Stomach (tissue), 19 donors: ENCODE measurements at places on chromosomes 12 and 14. TPM values are rescaled to one million over a fixed set of nuclear protein-coding genes. Genes with fewer than 3 reads are reported as not detected.

The ANKRD33 gene
- not detected for total RNA-seq

The INHBC gene
- not detected for total RNA-seq

The ITFG2 gene
- total RNA-seq: 157 TPM

The A2M gene
- total RNA-seq: 445 TPM

The NID2 gene
- 31.9 TPM for total RNA-seq

DNA sequence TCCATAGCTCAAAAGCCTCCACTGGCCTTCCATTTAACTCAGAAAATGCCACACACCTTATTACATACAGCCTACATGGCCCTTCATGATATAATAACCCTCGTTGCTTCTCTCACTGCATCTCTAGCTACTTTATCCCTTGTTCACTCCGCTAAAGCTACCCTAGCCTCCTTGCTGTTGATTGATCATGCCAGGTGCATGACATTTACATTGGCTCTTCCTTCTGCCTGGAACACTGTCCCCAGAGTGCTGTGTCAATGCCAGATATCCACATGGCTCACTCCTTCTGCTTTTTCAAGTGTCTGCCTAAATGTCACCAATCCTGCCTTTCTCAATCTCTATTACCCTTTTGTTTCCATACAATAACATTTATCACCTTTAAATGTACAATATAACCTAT is 58.3 kb downstream of the CAND1 start:
- no peak for DNase-seq

DNA sequence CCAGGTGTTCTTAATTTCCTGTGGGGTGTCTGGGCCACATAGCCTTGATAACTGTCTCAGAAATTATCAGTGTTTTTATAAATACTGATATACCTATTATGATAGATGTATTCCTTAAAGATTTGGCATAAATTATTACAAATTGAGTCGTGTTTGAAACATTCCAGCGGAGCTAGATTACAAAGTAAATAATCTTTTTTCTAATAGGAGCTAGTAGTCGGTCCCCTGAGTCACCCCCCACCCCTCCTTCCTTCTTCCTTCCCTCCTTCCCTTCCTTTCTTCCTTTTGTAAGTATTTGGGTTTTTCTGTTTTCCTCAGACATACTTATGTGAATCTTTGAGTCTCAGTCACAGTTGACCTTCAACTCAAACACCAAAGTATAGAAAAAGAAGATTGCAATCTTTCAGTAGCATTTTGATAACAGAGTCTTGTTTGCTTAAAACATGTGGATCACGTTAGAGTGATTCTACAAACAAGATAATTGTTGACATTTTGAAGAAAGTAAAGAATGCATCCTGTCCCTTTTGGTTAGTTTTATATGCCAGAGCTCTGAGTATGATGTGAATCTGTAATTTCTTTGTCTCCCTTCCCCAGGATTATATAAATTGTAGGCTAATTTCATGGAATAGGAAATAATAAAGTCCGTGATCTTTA is 264.0 kb downstream of the FUT8 start:
- DNase-seq: no peak

DNA sequence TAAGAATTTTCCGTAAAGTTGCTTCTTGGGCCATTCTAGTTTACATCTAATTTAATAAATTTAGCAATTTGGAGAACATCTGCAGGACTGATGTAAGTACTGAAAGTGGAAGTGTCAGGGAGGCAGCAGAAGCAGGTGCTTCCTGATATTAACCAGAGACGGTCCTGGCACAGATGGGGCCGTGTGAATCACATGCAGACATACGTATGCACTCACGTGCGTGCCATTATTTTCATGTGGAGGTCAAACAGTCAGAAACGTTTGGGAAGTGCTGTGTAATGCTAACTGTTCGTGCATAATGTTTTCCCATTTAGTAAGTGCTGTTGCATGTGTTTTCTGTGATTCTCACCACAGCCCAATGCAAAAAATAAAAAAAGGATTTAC is 87.8 kb upstream of the DYNC1H1 start:
- DNase-seq: peak; percentile 90

- no peak for DNase-seq
Measured at GRCh38 chr12:68170726-68171125, 11.2 kb upstream of the IFNG start.

DNA sequence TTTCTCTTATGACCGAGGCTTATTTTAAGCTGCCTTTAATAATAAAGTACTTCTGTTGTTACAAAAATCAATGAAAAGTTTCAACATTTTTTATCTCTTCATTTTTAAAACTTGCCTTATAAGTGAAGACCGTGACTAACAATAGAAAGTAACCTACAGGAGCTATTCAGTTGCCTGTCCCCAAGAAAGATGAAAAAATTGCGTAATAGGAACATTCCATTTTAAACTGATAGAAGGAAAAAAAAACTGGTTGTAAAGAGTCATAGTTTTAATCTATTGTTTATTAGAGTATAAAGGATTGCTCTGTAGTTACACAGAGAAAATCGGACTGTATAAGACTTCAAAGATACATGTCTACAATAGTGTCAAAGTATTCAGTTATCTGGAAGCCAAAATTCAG is 83.3 kb downstream of the DAAM1 start:
- DNase-seq: no peak

DNA sequence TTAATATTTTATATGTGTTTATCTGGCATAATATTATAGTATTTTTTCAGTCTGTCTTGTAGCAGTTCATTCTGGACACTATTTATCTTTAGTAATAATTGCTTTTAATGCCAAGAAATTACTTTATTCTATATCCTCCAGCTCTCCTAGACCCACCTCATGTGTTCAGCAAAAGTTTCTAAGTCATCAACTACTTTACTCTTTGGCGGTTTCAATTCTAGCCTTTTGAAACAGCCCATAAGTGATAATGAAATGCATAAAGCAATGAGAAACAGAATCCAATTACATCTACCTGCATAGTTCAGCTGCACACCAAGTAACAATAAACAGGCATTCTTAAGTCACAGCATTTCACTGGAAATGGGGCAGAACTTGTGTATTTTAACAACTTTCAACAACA is 225.5 kb downstream of the SLC25A21 start:
- DNase-seq: no peak

DNA sequence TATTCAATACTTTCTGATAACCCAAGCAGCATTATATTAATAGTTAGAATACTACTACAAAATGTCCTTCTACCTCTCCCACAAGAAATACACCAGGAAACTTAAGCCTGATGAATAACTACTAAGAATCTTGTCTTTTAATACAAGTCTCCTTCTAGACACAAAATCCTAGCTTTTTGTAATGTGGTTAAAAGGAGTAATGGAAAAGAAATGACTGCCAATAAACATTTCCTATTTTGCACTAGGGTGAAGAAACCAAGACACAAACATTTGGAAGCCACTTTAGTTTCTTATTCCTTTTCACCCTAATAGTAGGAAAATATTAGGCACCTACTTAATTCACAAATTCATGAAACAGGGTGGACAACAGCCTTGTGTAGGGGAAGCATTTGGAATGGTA is 51.3 kb upstream of the TTC7B start:
- DNase-seq: no peak

DNA sequence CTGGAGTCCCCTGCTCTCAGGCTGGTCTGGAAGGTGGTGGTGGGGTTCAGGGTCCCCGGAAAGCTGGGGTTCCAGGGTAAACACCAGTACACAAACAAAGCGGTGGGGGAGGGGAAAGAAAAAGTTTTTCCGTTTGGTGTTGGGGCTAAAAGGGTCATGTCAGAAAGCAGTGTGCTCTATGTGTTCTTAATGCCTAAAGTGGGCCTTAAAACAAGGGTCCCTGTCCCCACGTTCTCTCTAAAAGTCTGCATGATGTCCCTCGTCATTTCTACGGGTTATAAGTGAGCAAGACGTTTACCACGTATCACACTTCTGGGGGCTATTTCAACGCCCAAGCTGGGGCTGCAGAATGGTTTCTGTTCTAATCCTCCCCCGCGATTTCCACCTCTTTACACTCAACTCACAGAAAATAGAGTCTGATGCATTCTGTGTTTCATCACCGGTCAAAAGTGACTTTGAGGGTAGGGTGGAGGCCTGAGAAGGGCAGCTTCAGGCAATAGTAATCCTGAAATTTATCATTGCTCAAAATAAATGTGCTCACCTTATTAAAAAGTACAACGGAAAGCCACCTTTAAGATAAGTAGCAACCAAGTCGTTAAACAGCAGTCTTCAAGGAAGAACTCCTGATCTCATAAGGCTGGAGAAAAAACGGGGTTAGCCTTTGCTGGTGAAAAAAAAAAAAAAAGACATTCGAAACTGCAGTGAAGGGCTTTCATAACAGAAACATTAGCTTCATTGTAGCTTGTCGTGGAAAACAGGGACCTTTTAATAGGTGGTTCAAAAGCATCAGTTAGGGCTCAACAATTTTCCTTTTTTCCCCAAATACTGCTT is 63.9 kb upstream of the PTGR2 start:
- DNase-seq: no peak

DNA sequence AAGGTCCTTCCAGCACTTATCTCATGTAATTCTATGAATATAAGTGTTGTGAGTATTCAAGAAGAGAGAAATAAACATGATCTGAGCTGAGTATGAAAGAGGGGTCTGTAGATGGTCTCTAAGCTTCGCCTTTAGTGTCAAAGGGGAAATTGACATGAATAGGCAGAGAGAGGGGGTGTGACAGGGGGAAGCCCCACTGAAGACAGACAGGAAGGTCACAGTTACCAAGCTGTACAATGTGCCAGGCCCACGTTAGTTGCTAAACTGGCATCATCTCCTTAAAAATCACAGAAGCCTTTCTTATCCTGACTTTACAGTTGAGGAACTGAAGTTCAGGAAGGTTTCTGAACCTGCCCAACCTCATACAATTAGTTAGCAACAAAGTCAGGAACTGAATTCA is 7.6 kb downstream of the ARHGEF40 start:
- no peak for DNase-seq
